Activated CD8-positive, alpha-beta memory T cell treated with anti-CD3 and anti-CD28 coated beads, Interleukin-2, amount 10 ng/mL, durations not matched to agents 7 days and 5 days (primary cell): ENCODE measurements at places on chromosomes 11 and 22. TPM values are rescaled to one million over a fixed set of nuclear protein-coding genes. Genes with fewer than 3 reads are reported as not detected.

DNA sequence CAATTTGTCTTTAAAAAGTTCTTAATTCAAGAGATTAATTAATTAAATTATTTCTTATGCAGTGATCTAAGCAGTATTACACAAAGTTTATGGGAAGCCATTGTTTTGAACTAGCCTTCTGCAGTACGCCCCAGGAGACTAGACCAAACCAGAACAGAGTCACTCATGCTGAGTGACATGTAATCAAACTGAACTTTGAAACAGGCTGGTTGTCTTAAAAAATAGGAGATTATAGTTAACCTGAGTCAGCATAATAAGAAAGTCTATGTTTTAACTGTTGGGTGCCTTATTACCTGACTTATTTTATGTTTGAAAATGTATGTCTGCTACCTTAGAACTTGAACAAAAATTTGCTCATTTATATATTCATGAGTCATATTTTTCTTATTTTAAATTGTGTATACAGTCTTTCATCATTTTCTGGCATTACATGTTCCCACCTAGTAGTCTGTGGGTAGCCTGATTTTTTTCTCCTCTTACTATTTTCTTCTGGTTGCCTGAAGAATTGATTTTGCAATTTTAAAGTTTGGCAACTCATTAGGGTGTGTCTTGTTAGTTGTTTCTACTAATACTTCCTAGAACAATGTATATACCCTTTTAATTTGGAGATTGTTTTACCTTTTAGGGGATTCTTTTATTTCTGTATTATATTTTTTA, 161.4 kb downstream of the AASDHPPT start:
- no peak for DNase-seq

Gene MEI1
- total RNA-seq: 37.3 TPM

Gene SGSM1
- 0.09 TPM for total RNA-seq

Gene GRIA4
- not detected for total RNA-seq

Gene EMID1
- total RNA-seq: not detected

- no peak for DNase-seq
Measured at GRCh38 chr11:122436188-122436555, 219.3 kb upstream of the UBASH3B start.

GRCh38 chr11:8332196-8332595, 68.5 kb upstream of the LMO1 start:
- DNase-seq: no peak

- no peak for DNase-seq
Measured at GRCh38 chr22:43338766-43339345, 4.3 kb downstream of the SCUBE1 start.

Gene AKIP1
- total RNA-seq: 29.8 TPM

DNA sequence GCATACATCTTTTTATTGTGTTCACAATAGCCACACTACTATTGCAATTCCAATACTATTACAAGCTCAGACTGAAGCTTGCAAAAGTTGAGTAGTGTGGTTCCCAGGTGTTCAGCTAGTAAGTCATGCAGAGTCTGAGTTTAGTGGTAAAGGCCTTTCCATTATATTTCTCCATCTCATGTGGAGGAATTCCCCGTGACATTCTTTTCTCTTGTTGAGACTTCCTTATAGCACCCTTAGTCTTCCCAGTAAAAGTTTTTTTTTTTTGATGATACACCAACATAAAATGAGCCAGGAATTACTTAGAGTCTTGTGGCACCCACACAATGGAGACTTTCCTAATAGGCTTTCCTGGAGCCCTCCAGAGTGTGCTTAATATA, 110.8 kb downstream of the UVRAG start:
- no peak for DNase-seq

- DNase-seq: no peak
Measured at GRCh38 chr11:6469599-6469998, 4.1 kb downstream of the TRIM3 start.
